Activated CD8-positive, alpha-beta memory T cell treated with anti-CD3 and anti-CD28 coated beads, Interleukin-2, amount 10 ng/mL, durations not matched to agents 7 days and 5 days (primary cell): ENCODE measurements at places on chromosomes 12 and 14. TPM values are rescaled to one million over a fixed set of nuclear protein-coding genes. Genes with fewer than 3 reads are reported as not detected.

DNA sequence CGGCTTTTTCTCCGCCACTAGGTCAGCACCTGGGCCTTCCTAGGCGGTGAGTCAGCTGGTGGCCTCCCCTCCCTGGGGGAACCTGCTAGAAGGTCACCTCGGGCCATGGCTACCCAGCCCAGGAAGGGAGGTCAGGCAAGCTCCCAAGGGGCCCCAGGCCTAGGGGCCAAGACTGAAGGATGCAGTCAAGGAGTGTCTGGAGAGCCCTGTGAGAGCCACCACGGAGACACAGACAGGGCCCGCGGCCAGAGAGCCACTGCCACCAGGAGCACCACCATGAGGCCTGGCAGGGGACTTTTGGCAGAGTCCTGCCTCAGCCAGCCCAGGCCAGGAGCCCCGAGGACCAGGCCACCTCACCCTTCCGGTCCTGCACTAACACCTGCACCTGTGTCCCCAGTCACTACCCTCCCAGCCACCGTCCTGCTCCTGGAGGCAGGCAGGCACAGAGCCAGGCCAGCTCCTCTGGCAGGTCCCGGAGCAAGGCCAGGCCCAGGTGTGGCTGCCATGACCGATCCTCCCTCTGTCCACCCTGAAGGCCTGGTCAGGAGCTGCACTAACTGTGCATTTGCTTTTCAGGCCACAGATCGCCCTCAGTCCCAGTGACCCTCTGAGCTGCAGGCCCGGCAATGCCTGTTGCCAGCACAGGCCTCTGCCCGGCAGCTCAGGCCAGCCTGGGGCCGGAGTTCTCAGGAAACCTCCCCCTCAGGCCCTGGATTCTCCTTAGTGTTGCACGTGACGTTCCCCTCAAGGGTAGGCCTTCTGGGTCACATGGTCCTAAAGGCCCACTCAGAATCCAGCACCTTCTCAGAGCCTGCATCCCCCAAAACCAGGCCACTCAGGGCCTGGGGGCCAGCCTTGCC lies 6.9 kb downstream of the PHETA1 start:
- no peak for DNase-seq

GRCh38 chr14:35257809-35258208 lies 34.4 kb upstream of the PSMA6 start:
- no peak for DNase-seq

MSI1 gene
- 0.07 TPM for total RNA-seq

FGF6 gene
- total RNA-seq = not detected

GRCh38 chr14:92464716-92465115 lies 48.9 kb upstream of the RIN3 start:
- peak; percentile 16 for DNase-seq

DNA sequence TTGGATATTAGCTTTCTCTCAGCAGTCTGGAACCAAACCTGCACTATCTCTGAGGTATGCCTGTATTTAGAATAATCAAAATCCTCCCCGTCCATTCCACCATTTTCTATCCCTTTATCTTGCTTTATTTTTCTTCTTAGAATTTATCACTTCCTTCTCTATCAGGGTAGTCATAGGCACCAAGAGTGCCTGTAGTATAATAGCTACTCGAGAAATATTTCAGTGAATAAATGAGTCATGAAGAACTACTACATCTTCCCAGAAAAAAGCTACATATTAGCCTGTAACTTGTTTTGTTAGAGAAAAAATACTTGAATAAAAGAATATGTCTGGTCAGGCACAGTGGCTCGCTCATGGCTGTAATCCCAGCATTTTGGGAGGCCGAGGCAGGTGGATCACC lies 4.3 kb downstream of the SLC2A14 start:
- no peak for DNase-seq

DNA sequence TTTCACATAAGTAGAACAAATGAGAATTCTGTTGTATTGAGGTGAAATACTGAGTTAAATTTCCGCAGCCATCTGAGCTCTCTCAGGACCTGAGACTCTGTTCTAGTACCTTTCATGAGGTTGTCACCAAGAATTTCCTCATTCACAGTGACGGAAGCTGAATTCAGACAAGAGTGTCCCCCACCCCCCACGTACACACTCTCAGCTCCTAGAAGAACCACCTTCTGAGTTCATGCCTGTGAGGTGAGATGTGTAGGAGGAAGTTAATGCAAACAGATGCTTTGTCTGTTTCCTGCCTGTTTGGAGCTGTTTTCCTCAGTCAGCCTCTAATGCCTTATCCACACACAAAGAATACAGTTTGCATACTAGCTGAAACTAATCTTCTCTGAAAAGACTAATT lies 18.2 kb downstream of the BICDL1 start:
- peak; percentile 81 for DNase-seq

DNA sequence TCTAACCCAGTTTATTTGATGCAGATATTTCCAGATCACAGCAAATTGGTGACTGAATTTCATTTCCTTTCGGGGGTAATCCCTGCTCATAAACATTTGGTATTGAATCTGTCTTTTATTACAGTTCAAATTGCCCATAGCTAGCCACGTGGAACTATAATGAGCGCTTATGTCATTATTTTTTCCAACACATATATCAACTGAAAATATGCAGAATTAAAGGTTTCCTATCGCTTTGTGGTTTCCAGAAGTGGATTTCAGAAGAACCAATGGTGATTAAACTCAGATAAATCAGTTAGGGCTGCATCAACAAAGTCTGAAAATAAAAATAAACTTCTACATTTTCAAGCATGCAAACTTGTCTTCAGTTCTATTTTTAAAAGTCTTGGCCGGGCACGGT lies 111.9 kb downstream of the PIK3C2G start:
- no peak for DNase-seq

GRCh38 chr12:571795-572531 lies 91.3 kb downstream of the NINJ2 start:
- DNase-seq = peak; percentile 39

GLT8D2 gene
- total RNA-seq = 0.40 TPM

CPNE6 gene
- total RNA-seq = not detected

DNA sequence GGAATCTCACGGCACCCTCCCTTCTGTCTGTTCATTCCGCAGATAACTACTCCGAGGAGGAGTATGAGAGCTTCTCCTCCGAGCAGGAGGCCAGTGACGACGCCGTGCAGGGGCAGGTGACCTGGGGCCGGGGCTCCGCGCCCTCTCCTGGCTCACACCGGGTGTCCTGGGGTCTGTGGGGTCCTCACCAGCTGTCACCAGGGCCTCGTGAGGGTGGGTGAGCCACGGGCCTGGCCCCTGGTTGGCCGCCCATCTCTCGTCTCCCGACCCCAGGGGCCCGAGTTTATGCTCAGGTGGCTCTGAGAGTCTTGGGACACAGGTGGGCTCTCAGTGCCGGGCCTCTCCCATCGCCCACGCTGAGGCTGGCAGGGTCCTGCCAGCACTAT lies 30.3 kb upstream of the TEX22 start:
- DNase-seq = no peak

DNA sequence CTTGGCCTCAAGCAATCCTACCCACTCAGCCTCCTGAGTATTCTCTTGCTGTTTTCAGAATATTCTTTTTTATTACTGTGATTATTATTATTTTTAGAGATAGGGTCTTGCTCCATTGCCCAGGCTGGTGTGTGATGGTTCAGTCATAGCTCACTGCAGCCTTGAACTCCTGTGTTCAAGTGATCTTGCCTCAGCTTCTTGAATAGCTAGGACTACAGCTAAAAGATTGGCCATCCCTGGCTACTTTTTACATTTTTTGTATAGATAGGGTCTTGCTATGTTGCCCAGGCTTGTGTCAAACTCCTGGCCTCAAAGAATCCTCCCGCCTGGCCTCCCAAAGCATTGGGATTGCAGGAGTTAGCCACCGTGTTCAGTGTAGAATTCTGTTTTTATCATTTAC lies 73.3 kb downstream of the ERC1 start:
- no peak for DNase-seq

DNA sequence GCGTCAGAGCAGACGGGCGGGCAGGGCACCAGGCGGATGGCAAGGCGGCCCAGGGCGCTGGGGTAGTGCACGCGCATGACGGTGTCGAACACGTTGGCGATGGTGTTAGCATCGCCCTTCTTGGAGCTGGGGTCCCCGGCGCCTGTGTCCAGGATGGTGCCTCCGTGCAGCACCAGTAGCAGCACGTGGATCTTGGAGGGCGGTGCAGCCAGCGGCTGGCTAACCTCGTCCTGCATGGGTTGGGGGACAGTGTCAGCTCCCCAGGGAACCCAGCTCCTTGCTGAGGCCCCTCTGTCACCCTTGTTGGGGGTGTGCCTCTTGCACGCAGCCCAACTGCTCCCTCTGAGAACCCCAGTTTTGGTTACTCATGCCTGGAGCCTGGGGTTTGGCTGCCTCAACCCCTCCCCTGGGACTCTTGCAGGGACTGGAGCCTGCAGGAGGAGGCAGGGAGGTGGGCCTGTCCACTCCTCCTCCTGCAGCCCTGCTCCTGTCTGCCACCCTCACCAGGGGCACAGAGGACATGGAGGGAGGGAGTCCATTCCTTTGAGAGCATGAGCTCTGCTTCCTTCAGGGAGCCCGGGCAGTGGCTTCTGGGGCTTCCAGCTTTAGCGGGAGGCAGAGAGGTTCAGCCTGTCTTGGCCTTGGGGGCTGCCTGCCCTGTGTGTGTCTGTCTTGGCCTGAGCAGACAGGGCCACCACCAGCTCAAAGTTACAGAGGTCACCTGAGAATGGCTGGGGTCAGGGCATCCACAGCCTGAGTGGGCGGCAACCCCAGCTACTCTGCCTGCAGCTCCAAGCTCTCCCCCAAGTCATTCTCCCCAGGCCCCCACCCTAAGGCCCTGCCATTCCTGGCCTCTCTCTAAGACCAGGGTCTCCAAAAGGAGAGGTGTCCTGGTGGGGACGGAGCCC lies 17.1 kb downstream of the ARL6IP4 start:
- DNase-seq = no peak

- no peak for DNase-seq
Measured at GRCh38 chr14:104113631-104114420, 24.6 kb upstream of the KIF26A start.

DNA sequence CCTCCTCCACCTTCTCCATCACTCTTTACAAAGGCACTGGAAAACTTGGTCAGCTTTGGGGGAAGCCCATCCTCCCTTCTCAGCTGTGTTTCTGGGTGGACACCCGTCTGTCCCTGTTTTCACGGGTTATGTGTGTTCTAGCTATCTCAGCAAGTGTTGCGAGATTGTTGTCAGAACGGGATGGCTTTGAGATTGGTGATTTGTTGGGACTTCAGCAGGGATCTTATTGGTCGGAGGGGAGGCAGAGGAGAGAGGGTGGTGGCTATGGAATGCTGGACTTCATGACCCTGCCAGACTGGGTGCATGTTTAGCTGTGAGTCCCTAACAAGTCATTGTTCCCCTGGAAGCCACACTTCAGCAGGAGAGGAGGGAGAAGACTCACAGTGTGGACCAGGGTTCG lies 2.1 kb downstream of the USP5 start:
- DNase-seq = no peak

- no peak for DNase-seq
Measured at GRCh38 chr14:49950275-49951228, 57.7 kb downstream of the ARF6 start.

GRCh38 chr12:26100666-26101349 lies 24.0 kb downstream of the BHLHE41 start:
- no peak for DNase-seq

- no peak for DNase-seq
Measured at GRCh38 chr12:81274637-81275529, 197.0 kb downstream of the ACSS3 start.

CFAP54 gene
- 0.33 TPM for total RNA-seq

ACRBP gene
- total RNA-seq = 1.1 TPM

GRIN2B gene
- not detected for total RNA-seq

DNA sequence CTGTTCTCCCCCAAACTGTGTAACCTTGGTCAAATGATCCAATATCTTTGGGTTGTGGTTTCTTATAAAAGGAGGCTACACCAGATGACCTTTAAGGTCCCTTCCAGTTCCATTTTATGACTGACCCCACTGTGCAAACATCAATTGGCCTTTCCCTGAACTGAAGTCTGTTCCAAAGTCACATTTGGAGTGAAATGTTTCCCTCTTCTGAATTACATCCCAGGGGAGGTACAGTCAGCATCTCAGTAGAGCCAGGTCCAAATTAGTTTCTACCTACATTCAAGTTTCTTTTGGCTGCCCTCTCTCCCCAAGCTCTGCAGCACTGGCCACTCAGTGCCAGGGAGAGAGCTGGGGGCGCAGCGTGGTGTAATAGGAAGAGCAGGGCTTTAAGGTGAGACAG lies 34.4 kb downstream of the LIMA1 start:
- DNase-seq = no peak

DNA sequence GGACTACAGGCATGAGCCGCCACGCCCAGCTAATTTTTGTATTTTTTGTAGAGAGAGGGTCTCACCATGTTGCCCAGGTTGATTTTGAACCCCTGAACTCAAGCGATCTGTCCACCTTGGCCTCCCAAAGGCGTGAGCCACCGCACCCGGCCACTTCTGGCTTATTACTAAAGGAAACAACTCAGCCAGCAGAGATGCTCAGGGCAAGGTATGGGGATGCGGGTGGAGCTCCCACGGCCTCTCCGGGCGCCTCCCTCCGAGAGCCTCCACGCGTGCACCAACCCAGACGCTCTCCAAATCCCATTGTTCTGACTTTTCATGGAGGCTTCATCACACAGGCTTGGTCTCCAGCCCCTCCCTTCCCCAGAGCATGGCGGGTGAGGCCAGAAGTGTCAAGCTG lies 6.1 kb upstream of the GPR132 start:
- DNase-seq = no peak

- DNase-seq = peak; percentile 49
Measured at GRCh38 chr12:127485528-127485927, 781.4 kb upstream of the TMEM132C start.

DNA sequence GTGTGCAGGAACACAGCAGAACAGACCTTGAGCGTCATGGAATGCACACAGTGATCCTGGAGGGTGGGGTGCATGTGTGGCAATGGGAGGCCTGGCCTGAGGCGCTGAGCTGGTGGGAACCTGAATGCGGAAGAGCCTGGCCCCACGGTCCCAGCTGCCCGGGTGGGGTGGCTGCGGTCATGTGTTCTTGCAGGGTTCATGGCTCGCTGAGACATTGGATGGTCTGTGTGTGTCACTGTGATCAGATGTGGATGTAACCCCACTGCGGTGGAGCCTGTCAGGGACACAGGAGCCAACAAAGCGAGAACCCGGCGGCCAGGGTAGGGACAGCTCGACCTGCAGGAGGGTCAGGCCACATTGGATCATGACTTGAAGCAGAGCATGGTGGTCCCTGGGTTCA lies 23.2 kb downstream of the MTA1 start:
- DNase-seq = no peak

GRCh38 chr14:52129721-52130120 lies 60.9 kb upstream of the NID2 start:
- no peak for DNase-seq

KRT85 gene
- not detected for total RNA-seq

DNA sequence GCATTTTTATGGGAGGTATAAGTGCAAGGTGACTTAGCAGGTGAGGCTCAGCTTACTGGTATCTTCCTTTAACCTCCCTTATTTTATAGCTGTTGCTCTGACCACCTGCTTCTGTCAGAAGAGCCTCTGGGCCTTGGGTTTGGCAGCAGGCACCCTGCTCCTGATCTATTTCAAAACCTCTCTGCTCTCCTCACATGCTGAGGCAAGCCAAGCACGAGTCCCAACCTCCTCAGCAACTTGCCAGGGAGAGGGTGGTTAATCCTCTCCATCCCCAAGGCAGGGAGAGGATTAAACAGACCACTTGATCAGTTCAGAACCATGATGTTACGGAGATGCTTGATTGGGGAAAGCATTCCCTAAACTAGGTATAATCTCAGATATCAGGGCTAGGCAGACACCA lies 5.4 kb downstream of the PLEKHH1 start:
- DNase-seq = no peak
